ENCODE measurements at places on chromosomes 1 and 21. TPM values are rescaled to one million over a fixed set of nuclear protein-coding genes. Genes with fewer than 3 reads are reported as not detected.
A peak's percentile ranks its signal among the peaks of the same experiment; 100 is the strongest.

The EIF4G3 gene
- total RNA-seq: 41.2 TPM

The KRTAP12-2 gene
- not detected for total RNA-seq

The RAB3GAP2 gene
- total RNA-seq: 41.8 TPM

The FCRL6 gene
- not detected for total RNA-seq

The SLC22A15 gene
- 3.5 TPM for total RNA-seq

The CDA gene
- 13.0 TPM for total RNA-seq

The FHL3 gene
- total RNA-seq: 3.0 TPM

- peak; percentile 83 for DNase-seq
Observed at GRCh38 chr1:16145030-16145661, 10.7 kb downstream of the EPHA2 start.

GRCh38 chr21:32807717-32808380, 36.3 kb upstream of the PAXBP1 start:
- peak; percentile 90 for DNase-seq

GRCh38 chr1:44759077-44759476, 16.3 kb upstream of the RPS8 start:
- no peak for DNase-seq

- DNase-seq: peak; percentile 29
Observed at GRCh38 chr1:56387071-56387740, 192.2 kb downstream of the PLPP3 start.

DNA sequence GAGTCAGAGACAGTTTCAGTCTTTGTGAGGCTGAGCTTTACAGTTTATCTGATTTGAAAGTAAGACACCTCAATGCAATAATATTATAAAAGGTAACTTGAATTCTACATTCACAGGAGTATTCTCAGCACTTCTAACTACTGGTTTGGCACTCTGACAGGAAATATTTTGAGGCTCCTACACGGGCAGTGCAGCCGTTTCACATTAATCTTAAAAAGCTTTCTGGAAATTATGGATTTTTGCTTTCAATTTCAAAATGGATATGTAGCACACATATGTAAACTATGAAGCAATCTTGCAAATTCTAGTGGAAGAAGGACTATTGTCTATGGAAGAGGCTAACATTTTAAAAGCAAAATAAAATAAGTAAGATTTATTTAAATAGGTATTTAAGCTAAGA, 262.9 kb upstream of the SNX7 start:
- no peak for DNase-seq

DNA sequence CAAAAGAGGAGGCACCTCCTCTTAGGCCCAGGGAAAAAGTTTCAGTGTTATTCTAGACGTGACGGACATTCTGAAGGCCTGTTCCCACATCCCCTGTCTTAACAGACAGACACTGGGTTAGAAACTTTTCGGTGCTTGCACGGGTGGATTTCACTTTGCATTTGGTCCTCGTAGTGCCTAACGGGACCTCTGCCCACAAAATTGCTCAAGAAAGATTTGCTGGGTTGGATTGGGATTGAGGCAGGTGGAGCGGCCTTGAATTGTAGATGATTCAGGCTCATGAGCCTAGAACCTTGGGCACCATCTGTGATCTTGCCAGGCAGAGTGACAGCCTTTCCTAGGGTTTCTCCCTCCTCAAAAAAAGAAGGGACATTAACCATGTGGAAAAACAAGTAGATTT, 2.8 kb downstream of the PLA2G5 start:
- no peak for DNase-seq

DNA sequence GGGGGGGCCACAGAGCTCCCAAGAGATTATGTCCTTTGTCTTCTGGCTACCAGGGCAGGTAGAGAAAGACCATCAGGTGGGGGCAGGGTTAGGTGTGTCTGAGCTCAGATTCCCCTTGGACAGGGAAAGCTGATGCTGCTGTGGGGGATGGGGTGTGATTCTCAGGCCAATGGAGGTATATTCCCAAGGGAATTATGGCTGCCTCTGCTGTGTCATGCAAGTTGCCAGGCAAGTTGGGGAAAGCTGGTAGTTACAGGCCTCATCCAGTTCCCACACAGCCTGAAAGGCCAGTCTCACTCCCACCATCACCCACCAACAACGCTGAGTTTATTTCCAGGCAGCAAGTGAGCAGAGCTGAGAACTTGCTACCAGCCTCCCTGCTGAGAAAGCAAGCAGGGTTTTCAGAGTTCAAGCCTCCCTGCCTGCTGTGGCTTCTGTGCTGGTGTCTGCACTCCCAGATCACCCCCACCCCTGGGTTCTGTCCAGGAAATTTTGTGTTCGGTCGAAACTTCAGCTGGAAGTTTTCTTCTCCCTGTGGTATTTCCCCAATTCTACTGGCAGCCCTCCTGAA, 21.3 kb downstream of the IFI16 start:
- no peak for DNase-seq

DNA sequence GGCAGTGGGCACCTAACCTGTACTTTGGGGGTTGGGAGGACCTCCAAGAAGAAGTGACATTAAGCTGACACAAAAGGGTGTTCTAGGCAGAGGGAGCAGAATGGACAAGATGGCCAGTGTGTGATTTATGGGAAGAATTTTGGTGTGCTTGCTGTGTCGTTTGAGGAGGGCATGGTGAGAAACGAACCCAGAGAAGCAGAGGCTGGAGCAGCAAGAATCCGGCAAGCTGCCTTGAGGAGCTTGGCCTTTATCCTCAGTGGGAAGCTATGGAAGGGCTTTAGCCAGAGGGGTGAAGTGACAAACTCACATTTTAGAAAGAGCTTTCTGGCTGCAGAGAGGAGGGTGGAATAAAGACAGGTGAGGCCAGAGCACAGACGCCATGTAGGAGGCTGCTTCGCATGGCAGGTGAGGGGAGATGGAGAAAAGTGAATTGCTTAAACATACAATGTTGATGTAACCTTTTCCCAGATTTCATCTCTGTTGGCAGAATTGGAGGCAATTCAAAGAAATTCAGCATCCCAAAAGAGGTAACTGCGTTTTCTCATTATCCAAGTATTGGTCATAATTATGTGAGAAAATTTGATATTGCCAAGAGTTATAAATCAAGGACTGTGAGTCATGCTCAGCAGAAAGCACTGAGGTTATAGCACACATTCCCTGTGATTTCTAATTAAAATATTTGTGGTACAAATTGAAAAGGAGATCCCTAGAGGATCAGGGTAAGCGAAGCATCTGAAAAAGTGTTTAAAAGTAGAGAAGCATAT, 26.5 kb downstream of the TRIM45 start:
- DNase-seq: peak; percentile 18

DNA sequence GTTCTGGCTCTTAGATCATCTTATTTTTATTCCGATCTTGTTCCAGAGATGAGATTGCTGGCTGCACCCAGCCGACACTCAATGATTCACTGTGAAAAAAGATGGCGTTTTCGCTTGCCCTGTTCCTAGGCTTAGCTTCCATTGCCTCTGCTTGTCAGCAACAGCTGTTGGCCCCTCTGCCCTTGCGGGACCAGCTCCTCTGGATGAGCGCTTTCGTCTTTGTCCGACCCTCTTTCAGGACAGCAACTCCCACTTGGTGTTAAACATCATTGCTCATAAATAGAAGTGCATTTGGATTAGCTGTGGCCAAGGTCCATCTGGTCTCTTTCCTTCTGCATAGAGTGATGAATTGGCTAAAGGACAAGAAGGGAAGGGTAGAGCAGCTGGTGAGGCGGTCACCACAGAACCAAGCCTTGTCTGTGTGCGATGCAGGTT, 43.5 kb upstream of the SCCPDH start:
- no peak for DNase-seq

- DNase-seq: no peak
Observed at GRCh38 chr1:109983380-109984189, 980 bp upstream of the AHCYL1 start.

DNA sequence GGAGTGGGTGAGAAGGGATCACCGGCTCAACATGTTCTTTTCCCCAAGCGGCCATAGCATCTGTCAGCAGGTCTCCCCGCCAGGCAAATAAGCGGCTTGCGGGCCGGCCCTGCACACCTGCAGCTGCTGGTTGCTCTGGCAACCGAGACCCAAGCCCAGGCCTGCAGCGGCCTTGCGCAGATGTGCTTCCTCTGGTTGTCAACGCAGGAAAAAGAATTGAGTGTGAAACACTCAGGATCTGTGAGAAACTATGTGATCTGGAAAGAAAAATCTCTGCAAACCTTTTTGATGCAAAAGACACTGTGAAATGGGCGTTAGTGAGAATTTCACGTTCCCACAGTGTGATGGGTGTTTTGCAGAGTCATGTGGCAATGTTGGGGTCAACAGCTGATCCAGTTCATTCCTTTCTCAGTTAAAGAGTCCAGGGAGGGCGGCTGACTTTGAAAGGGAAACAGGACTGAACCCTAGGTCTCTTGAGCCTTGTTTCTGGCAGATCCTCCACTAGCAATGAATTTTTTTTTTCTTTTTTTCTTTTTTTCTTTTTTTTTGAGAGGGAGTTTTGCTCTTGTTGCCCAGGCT, 28.4 kb downstream of the TOMM20 start:
- DNase-seq: no peak

DNA sequence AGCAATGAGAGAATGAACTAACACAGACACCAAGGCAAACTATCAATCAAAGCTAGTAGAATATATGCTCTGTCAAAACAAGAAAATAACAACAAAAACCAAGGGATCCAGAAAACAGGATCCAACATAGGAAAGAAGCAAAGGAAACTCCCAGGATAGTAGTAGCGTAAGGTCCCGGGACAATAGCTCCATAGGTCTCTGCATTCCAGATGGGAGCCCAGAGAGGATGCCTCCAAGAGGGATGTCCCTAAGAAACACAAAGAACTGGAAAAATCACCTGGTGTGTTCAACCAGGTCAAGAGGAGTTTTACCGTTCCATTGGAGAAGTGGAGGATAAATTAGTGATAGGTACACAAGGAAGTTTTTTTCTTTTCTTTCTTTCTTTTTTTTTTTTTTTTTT, 5.7 kb upstream of the FAM43B start:
- no peak for DNase-seq

DNA sequence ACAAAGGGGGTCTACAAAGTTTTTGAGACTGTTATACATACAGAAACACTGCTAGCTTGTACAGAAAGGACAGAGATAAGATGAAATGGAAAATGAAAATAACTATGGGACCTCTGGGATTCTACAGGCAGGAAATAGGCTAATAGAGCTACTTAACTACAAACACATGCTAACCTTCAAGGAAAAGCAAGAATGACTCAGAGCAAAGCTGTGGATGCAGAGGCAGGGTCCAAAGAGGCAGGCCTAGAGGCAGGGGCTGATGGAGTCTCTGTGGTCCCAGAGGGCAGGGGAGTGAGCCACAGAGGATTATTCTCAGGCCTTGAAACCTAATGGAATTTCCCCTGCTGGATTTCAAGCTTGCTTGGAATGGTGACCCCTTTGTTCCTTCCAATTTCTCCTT, 18.7 kb upstream of the GOLT1A start:
- DNase-seq: no peak

GRCh38 chr1:39567302-39567701, 9.3 kb downstream of the PABPC4 start:
- DNase-seq: no peak

DNA sequence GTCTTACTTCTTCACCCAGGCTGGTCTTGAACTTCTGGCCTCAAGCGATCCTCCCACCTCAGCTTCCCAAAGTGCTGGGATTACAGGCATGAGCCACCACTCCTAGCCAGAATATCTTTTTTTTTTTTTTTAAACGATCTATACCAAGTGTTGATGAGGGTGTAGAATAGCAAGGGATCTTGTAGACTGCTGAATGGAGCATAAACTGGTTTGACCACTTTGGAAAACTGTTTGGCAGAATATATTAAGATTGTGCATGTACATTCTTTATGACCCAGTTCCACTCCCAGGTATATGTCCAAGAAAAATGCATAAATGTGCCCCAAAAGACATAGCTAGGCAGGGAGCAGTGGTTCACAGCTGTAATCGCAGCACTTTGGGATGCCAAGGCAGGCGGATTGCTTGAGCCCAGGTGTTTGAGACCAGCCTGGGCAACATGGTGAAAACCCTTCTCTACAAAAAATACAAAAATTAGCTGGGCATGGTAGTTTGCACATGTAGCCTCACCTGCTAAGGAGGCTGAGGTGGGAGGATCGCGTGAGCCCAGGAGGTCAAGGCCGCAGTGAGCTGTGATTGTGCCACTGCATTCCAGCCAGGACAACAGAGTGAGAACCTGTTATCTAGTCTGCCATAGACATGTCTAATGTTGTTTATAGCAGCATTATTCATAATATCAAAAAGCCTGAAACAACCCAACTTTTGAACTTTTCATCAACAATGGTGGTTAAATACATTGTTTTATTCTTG, 184.0 kb downstream of the VPS13D start:
- DNase-seq: no peak

DNA sequence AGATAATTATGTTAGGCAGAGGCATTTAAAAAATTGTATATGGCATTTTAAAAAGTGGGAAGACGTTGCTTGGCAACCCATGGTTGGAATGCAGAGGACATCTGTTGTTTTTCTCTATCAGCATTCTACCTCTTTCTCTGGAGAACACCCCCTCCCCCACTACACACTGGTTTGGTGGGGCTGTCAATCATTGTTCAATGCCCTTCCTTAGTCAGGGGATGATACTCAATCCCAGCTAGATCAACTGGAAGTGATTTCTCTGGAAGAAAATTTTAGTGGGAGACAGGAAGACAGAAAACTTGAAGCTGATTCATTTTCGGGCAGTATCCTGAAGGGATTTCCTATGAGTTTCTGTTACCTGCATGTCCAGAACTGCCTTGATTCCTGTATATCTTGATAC, 35.7 kb upstream of the CAP1 start:
- DNase-seq: no peak

GRCh38 chr1:109027841-109028240, 14.1 kb downstream of the WDR47 start:
- peak; percentile 6 for DNase-seq

DNA sequence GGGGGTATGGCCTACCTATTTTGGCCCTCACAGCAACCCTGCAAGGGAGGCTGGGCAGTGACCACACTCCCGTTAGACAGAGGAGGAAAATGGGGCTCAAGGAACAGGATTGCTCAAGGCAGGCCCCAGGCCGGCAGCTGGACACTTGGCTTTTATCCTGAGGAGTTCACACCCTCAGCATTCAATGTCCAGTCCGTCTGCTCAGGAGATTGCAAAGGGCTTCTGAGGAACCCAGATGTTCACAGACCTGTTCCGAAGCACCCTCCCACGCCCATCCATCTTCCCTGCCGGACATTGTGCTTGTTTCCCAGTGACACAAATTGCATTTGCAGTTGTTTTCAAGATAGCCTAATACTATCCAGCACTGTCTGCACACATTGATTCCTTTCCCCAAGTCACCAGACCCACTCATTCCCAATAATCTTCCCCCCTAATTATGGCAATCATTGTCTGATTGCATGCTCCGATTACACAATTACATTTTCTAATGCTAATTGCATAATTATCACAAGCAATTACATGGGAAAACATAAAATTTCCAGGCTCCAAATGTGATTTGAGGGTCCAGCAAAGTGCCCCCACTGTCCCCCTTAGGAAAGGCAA, 4.3 kb upstream of the UBL4B start:
- no peak for DNase-seq

- DNase-seq: peak; percentile 55
Observed at GRCh38 chr1:31476891-31477846, 64.2 kb downstream of the SERINC2 start.

- DNase-seq: no peak
Observed at GRCh38 chr1:205466595-205467220, 10.9 kb upstream of the BLACAT1 start.
